ENCODE measurements at places on chromosomes 12 and 14.

DNA sequence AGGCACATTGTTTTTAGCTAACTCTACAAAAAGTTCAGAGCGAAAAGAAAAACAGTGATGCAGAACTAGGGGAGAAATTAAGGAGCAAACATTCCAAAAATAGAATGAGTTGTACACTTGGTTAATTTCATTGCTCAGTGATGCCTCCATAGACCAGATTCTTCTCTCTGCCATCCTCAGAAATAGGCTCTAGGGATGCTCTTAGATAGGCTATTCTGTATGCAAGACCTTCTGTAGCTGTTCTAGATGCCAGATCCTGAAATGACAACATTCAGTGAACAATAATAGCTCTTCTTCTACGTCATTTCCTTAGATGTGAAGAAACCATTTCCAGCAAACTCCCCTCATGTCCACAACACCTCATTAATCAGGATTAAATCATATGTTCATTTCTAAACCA is 466.3 kb downstream of the DIO2 start:
- DNase-seq = no peak

DNA sequence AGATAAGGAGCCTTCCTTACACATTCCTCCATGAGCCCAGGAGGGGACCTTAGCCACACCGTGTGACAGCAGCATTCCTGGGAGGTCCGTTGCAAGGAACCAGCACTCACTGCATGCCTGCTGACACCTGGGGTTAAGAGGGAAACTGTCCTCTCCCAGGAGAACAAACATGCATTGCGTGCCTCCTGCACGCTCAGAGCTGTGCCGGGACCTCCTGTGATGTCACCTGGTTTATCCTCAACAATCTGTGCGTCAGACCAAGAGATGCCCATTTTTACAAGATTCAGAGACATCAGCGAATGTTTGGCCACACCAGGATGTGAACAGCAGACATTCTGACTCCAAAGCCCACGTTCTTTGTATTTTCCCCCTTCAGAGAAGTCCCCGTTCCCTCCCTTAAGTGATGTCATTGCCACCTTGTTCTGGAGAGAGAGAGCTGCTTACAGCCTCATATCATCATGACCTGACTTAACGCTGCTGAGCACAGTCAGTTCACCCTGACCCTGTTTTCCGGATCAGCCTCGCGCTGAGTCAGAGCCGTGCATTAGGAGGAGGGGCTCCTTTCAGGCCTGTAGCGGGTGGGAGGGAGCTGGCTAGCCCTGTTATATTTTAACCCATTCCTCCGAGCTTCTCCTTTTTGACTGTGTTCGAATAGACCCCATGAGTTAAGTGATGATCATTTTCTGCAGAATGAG is 36.2 kb downstream of the TMEM120B start:
- DNase-seq = no peak

DNA sequence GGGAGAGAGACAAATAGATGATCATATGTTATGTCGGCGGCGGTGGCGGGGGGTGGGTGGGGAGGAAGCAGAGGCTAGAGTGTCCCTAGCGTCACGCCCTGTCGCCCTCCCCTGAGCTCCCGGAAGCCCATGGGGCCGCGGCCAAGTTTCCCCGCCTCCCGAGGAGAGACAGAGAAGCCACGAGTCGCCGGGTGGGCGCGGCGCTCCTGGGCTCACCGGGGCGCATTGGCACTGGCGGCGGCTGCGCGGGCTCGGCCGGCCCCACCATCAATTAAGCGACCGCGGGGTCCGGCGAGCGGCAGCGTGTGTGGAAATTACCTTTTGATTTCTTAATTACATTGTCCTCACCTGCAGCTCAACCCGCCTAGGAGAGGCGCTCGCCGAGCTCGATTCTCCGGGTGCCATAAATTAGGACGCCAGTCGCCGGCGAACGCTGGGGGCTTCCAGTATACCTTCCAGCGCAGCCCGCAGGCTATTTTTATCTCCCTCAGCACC is 119.9 kb upstream of the LHX5 start:
- DNase-seq = no peak

GRCh38 chr12:228846-229200 is 14.9 kb upstream of the SLC6A12 start:
- no peak for DNase-seq

GRCh38 chr12:3137268-3137781 is 60.1 kb downstream of the TSPAN9 start:
- DNase-seq = no peak

DNA sequence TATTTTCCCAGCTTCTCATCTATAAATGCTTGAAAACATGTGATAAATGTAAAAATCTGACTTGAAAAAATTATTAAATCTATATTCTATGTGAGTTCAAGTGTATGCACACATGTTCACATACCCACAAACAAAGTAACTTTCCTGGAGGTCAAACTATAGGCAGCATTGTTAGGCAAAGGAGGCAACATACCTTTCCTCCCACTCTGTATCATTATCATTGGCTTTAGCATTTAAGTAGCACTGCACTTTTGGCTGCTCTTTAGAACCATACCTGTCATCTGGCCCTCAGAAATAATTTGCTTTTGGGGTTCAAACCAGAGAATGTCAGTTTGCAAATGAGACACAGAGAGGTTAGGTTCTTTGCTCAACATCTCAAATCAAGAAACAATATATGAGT is 102.4 kb upstream of the CCDC196 start:
- no peak for DNase-seq

DNA sequence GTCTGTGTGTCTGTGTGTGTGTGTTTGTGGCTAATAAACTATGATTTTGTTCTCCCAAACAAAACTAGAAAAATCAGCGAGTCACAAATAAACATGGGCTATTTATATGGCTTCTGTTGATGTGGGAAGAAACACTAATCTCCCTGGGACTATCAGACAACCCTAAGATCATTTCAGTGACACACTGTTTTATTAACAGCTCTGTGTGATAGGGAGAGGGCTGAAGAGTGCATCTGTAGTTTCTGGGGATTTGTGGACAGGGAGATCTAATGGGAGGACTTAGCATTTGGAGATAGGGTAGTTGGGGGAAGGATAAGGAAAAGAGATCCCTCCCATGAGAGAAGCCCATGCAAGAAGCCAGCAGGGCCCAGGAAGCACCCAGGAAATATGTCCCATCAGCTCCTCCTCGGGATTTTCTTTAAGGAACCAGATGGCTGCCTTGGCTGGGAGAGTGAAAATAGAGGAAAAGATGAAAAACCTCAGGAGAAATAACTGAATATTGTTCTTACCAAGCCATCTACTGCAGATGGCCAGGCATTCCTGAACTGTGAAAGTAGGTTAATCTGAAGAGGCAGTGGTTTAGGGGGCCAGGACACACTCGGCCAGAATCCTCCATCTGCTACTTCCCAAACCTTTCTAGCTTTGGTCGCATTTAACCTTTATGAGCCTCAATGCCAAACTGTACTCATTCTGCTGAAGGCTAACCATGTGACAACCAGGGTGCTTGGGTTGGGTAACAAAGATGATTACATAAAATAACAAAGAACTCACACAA is 253.4 kb downstream of the BTG1 start:
- no peak for DNase-seq

- DNase-seq = no peak
Measured at GRCh38 chr12:95323212-95323611, 105.6 kb downstream of the VEZT start.

DNA sequence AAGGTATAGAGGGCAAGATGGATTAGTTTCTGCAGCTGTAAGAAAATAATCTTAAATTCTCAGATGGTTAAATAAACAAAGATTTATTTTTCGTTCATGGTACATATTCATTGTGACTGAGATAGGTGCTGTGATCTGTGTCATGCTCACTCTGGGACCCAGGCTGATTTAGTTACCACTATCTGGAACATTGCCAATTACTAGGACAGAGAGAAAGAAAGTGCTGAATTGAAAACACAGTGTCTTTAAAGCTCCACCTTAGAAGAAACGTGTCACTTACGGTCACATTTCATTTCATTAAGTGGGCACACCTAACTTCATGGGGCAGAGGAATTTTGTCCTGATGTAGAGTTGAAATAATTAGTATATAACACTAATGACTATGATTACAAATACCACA is 430.0 kb downstream of the CCDC91 start:
- no peak for DNase-seq

DNA sequence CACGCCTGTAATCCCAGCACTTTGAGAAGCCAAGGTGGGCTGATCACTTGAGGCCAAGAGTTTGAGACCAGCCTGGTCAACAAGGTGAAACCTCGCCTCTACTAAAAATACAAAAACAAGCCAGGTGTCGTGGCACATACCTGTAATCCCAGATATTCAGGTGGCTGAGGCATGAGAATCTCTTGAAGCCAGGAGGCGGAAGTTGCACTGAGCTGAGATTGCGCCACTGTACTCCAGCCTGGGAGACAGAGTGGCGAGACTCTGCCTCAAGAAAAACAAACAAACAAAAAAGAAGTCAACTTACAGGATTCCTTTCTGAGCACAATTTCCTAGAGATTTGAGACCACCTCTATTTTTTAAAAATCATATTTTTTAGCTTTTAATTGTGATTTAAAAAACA is 45.3 kb downstream of the DGLUCY start:
- DNase-seq = no peak

DNA sequence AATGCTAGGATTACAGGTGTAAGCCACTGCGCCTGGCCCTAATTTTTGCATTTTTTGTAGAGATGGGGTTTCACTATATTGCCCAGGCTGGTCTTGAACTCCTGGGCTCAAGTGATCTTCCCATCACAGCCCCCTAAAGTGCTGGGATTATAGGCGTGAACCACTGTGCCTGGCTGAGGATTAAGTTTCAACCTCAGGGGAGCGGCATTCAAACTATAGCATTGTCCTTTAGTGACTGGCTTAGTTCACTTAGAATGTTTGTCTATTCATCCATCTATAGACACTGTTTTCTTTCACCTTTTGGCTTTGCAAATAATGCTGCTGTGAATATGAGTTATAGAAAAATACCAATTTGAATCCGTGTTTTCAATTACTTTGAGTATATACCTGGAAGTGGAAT is 25.2 kb downstream of the PTPN11 start:
- no peak for DNase-seq

- DNase-seq = no peak
Measured at GRCh38 chr12:74499192-74499591, 38.4 kb upstream of the ATXN7L3B start.

- DNase-seq = no peak
Measured at GRCh38 chr12:2138871-2139308, 86.1 kb downstream of the CACNA1C start.

DNA sequence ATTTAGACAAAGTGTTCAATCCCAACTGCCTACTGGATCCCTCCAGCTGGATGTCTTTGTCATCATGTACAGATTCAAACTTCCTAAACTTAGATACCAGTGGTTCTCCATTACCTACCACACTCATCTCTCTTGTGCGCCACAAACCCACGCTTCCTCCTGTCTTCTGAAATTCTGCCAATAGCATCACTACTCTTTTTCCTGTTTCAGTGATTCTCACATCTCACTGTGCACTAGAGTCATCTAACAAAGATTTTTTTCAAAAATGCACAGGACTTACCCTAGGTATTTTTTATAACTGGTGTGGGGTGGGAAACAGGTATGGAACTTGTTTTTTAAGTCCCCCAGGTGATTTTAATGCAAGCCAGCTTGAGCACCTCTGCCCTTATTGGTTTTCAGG is 5.9 kb downstream of the PSMB5 start:
- no peak for DNase-seq

Data from HS-5 (cell line).